ENCODE measurements at places on chromosomes 13 and 19.

- DNase-seq, result no peak
These were observed 18.7 kb upstream of the ATXN8OS start for GRCh38 chr13:70088926-70089325.

DNA sequence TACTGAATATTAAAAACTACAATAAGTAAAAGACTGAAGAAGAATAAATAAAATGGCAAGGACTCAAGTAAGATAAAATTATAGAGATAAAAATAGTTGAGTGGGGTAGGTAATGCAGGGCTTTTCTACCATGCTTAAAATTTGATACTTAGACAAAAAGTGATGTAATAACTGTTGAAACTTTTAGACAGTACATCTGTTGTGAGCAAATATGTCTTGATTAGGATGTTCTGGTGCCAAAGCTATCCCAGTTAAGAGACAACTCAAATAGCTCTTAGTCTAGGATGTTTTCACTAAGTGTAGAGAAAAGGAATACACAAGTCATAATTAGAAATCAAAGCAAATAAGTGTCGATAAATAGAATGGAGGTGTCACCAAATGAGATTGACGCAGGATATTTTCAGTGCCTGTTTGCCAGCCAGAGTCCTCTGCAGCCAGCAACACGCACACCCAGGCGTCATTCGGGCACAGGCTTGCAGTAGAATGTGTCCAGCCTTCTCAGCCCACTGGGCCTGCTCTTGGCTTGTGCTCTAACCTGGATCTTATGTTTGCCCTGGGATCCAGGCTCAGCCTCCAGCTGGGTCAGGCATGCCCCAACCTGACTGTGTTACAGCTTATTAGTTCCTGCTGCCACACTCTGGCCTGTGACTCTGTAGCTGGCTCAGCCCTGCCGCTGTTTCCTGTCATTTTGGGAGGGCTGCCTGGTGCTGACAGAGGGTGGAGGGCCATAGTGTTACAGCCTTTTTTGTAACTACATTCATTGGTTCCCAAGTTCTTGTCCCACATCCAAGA is 766.2 kb downstream of the PCDH17 start:
- no peak for DNase-seq

- DNase-seq, result no peak
These were observed 109.2 kb upstream of the USP29 start for GRCh38 chr19:57010541-57010940.

DNA sequence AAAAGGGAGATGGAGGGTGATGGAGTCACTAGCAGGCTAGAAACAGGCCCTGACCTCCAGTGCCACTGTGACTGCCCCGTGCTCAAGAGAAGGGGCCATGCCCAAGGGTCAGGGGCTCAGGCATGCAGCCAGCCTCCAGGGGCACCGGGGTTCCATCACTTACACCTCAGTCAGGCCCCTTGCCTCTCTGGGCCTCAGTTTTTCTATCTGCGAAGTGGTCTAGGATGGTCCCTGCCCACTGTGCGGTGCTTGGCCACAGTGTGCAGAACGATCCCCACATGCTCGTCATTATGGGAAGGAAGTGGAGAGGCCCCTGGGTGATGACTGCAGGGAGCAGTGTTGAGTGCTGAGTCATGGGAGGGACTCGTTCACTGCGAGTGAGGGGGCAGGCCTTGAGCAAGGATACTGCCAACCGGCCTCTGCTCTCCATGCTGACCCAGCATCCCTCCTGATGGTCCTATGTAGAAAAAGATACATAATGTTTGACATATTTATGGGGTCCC is 23.1 kb downstream of the TMED1 start:
- DNase-seq, result peak; percentile 28

DNA sequence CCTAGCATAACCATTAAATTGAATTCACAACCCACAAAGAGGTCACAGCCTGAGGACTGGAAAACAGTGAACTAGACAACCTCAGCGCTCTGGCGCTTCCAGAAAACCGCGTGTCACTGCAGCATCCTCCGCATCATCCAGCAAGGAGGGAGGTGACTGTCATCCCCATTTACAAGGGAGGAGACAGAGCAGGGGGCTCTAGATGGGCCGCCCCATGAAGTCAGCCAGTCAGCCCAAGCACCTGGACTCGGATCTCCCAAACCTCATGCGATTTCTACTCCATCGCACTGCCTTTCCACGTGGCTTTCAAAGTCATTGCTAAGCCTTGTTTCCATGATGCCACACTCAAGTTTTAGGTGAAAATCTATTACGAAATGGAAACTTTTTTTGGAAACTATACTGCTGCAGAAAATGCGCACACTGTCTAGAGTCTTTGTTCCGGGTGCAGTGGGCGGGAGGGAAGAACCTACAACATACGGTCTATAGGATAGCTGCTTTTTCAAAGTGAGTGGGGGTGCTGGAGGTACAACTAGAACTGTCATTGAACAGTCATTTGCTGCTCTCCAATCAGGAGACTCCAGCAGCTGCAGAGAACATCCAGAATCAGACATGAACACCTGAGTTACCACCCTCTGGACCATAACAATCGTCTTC is 2.8 kb downstream of the AP3D1 start:
- no peak for DNase-seq

DNA sequence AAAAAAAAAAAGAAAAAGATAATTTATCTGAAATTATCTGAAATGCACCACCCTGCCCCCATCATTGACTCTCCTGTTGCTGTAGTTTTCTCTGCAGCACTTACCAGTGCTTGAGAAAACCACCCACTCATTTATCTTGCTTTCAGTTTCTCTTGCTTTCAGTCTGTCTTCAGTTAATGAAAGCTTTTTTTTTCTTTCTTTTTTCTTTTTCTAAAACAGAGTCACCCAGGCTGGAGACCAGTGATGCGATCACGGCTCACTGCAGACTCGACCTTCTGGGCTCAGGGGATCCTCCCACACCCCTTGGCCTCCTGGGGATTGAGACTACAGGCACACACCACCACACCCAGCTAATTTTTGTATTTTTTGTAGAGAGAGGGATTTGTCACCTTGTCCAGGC is 4.3 kb upstream of the ACP5 start:
- DNase-seq, result no peak

DNA sequence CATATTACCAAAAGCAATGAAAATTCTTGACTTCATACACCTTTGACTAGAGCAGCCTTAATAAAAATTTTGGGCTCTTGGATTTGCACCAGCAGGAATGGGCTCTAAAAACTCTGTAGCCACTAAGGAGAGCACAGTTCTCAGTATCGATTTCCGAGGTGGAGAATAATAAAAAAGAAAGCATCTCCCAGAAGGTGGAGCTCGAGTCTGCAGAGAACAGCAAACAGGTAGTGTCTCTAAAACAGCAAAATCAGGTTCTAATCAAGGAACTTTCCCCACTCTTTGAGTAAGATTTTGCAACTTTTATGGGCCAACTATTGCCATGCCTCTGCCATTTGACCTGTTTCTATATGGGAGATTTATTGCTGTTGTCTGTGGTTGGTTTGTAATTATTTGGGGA is 258.7 kb upstream of the GPC6 start:
- no peak for DNase-seq

GRCh38 chr13:66501181-66501580 is 729.0 kb downstream of the PCDH9 start:
- no peak for DNase-seq

- no peak for DNase-seq
These were observed 5.1 kb downstream of the IGFLR1 start for GRCh38 chr19:35736913-35737886.
